Fibroblast of villous mesenchyme (primary cell): ENCODE measurements at places on chromosomes 13 and 19. TPM values are rescaled to one million over a fixed set of nuclear protein-coding genes. Genes with fewer than 3 reads are reported as not detected.

GRCh38 chr13:42048342-42048683, at the start of gene DGKH:
Gene DGKH (plus strand): TSS chr13:42048648. CDS start chr13:42048774, 126 bp downstream.
- no peak for DNase-seq

DNA sequence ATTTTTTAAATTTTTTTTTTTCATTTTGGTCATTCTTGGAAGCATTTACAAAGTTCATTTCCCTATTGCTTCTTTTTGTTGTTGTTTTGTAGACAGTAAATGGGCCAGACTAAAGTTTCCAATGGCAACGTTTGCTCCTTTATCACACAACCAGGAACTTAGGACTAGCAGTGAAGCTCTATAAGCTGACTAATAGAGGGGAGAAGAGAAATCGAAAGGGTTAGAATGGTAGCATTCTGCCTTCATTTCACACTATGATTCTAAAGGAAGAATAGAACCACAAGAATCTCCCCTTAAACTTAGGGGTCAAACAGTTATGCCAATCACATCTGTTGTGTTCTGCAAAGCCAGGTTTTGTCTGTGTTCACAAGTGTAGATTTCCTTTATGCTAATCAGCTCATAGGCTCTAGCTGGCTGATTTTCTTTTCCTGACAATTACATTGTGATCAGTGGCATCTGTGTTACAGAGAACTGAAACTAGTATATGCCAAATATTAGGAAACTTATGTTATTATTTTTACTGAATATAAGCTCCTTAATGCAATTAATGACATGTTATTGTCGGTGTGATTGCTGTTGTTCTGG, 467.3 kb downstream of the DACH1 start:
- DNase-seq, result no peak

ATXN8OS gene
- not detected in 2 replicates for total RNA-seq

- DNase-seq, result no peak
Measured at GRCh38 chr13:72536714-72537394, 190.6 kb downstream of the MZT1 start.

- DNase-seq, result no peak
Measured at GRCh38 chr13:28582892-28583240, 76.1 kb upstream of the POMP start.
